ENCODE measurements at places on chromosomes 7 and 10. TPM values are rescaled to one million over a fixed set of nuclear protein-coding genes. Genes with fewer than 3 reads are reported as not detected.

DNA sequence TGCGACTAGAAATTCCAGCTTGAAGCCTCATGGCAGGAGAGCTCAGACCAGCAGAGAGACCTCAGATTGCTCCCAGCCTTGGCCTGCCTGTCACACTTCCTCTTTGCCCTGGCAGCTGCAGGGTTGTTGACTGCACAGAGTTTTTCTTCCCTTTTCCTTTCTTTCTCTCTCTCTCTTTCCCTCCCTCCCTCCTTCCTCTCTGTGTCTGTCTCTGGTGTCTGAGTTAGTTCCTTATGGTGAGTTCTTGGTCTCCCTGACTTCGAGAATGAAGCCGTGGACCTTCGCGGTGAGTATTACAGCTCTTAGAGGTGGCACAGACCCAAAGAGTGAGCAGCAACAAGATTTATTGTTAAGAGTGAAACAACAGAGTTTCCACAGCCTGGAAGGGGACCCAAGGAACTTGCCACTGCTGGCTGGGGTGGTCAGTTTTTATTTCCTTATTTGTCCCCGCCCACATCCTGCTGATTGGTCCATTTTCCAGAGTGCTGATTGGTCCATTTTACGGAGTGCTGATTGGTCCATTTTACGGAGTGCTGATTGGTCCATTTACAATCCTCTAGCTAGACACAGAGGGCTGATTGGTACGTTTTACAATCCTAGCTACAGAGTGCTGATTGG is 266.3 kb downstream of the RPS24 start:
- DNase-seq: peak; percentile 47

- no peak for DNase-seq
Observed at GRCh38 chr10:129580010-129580409, 113.0 kb downstream of the MGMT start.

DNA sequence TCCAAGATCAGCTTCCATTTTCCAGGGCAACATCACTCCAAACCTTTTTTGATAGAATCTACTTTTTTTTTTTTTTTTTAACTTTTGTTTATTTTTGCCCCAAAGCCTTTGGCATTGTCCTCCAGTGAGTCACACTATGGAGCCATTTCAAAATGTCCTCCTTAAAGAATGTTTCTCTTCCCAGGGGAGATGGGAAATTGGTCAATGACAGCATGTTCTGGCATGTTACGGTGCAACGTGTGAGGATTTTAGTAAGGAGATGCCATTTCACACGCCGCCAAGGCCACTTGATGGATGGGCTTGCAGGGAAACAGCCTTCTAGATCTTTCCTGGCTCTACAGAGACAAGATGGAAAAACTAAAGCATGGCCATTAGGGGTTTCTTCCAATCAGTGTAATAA is 30.7 kb upstream of the TRIL start:
- DNase-seq: peak; percentile 69

DNA sequence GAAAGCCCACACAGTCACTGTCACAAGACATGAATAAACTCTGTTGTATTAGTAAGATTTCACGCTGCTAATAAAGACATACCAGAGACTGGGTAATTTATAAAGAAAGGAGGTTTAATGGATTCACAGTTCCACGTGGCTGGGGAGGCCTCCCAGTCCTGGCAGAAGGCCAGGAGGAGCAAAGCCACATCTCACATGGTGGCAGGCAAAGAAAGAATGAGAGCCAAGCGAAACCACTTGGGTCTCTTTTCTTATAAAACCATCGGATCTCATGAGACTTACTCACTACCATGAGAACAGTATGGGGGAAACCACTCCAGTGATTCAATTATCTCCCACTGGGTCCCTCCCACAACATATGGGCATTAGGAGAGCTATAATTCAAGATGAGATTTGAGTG is 110.2 kb downstream of the ST8SIA6 start:
- no peak for DNase-seq

DNA sequence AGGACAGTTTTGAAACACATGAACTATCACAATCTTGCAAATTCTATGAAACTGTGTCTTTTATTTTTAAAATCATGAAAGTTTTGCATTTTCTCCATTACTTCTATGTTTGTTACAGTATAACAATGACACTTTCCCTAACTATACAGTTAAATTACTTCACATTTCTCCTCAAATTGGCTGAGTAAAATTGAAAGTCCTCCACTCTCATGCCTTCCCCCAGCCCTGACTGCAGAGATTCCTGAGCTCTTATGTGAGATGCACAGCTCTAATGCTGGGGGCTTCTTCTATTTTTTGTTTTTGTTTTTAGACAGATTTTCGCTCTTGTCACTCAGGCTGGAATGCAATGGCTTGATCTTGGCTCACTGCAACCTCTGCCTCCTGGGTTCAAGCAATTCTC is 22.7 kb upstream of the MAP3K8 start:
- no peak for DNase-seq

- DNase-seq: no peak
Observed at GRCh38 chr7:24284699-24285506, 913 bp downstream of the NPY start.

- peak; percentile 61 for DNase-seq
Observed at GRCh38 chr10:13272164-13272571, 27.7 kb downstream of the PHYH start.

GRCh38 chr7:104767826-104768536 is 246.0 kb upstream of the KMT2E start:
- no peak for DNase-seq

GRCh38 chr7:151853896-151854719 is 22.8 kb downstream of the PRKAG2 start:
- DNase-seq: peak; percentile 82

DNA sequence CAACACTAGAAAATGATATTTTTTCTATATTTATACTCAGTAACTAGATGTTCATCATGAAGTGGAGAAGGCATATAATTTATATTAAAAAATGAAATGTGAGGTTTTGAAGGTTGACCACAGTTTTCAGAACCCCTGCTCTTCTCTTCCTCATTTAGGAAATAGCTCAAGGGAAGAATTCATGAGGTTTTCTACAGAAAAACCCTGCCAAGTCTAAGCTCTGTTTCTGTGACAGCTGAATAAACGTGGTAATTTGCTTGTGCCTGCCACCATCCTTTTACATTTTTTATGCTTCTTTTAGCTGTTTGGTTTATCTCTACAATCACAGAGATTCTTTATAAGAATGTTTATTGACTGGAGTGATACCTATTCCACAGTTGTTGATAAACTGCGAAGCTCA is 630.3 kb upstream of the POT1 start:
- no peak for DNase-seq

DNA sequence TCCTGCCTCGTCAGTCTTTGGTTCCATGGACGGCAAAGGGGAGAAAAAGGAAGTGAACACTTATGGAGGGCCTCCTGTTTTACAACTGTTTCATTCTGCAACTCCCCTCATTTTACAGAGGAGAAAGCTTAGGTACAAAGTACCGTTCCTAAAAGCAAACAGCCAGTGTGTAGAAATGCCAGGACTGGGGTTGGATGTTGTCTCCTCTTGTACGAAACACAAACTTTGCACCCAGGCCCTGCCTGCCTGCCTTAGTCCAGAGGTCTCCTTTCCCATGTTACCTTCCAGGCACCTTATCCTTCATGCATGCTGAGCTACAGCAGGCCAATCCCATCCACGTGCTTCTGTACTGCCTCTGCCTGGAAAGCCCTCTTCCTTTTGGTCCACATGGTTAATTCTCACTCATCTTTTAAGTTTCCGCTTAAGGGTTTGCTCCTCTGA is 86.0 kb downstream of the ICA1 start:
- DNase-seq: no peak

DNA sequence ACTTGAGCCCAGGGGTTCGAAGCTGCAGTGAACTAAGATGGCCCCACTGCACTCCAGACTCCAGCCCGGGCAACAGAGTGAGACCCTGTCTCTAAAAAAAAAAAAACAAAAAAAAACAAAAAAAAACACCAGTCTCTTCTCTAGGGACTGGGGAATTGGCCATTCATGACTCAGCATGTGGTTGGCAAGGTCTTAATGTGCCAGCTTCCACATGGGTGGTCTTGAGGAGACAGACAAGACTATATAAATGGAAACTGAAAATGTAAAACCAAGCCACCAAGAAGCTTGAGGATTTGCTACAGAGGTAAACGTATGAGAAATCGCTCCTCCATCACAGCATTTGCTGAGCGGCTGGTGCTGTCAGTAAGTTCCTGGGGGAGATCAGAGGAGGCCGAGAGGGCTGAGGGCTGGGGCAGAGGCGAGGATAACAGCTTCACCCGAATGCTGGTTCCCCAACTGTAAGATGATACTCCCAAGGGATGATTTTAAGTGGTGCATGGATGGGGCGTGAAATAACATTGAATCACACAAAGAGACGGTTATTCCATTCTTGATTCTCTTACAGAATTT is 128.7 kb downstream of the C10orf105 start:
- peak; percentile 13 for DNase-seq

DNA sequence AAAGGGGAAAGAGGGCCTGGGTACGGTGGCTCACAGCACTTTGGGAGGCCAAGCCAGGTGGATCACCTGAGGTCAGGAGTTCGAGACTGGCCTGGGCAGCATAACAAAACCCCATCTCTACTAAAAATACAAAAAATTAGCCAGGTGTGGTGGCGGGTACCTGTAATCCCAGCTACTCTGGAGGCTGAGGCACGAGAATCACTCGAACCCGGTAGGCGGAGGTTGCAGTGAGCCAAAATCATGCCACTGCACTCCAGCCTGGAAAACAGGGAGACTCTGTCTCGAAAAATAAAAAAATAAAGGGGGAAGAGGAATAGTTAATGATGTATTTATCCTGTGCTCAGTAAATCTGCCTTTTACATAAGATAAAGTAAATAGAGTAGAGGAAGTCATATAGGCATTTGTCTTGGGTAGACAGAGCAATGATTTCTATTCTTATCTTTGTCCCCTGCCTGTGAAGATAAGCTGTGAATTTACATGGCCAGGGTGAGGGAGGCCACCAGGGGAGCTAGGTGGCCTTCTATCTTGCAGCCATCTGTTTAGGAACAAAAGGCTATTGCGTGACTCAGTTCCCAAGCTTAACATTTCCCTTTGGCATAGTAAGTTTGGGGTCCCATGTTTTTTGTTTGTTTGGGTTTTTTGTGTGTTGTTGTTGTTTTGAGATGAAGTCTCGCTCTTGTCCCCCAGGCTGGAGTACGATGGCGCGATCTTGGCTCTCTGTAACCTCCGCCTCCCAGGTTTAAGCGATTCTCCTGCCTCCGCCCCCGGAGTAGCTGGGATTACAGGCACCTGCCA is 73.2 kb upstream of the GTF2I start:
- no peak for DNase-seq

DNA sequence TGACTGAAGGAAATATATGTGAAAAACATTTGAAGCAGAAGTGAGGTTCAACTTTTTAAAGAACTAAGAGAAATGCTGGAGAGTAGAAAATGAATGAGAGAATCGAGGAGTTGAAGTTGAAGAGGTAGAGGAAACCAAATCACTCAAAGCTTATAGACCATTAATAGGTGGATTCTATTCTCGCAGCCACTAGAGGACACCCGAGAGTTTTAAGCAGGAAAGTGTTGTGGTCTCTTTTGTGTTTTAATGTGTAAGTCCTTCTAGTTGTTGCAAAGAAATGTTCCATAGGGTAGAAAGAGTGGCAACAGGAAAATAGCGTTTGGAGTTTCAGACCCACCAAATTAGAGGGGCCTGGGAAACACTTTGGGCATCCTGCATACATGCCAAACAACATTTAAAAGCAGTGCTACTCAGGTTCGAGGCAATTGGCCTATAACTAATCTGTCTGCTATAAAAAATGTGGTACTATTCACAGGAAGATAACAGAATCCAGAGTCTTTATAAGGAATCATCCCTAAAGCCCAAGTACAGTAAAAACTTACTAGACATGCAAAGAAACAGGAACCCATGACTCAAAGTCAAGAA is 75.3 kb upstream of the TAS2R16 start:
- DNase-seq: no peak

- DNase-seq: no peak
Observed at GRCh38 chr10:31836569-31837406, 91.8 kb downstream of the ARHGAP12 start.

GRCh38 chr7:96388620-96389383 is 66.9 kb upstream of the SLC25A13 start:
- DNase-seq: no peak

- DNase-seq: peak; percentile 53
Observed at GRCh38 chr10:86348321-86349210, 18.0 kb downstream of the GRID1 start.

DNA sequence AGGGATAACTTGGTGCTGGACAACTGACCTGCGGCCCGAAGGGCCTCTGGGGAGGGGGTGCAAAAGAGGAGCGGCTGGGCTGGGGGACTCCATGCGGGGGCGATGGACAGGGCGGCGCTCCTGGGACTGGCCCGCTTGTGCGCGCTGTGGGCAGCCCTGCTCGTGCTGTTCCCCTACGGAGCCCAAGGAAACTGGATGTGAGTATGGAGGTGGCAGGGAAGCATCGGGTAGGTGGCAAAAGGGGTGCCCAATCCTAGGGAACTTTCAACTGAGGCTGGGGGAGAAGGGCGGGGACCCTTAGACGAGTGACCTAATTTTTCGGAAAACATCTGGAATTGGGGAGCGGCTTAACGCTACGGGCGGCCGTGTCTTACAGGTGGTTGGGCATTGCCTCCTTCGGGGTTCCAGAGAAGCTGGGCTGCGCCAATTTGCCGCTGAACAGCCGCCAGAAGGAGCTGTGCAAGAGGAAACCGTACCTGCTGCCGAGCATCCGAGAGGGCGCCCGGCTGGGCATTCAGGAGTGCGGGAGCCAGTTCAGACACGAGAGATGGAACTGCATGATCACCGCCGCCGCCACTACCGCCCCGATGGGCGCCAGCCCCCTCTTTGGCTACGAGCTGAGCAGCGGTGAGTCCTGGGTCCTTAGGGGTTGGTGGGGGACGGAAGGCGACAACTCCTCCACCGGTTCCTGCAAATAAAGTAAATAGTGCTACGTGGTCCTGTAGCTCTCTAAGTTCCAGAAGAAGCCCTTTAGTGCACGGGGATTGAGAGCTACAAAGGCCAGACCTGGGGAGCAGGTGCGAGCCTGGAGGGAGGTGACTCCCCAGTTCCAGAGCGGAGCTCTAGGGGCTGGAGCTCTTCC is 622 bp downstream of the WNT16 start:
- DNase-seq: no peak

The EPHB6 gene
- total RNA-seq: 5.4 TPM

The ANKRD61 gene
- total RNA-seq: not detected

The SLC16A9 gene
- total RNA-seq: 4.3 TPM

The GFRA1 gene
- total RNA-seq: 8.3 TPM

Measured in right cardiac atrium (tissue), 5 donors.